ENCODE measurements at places on chromosomes 13 and 19.

- DNase-seq = no peak
Measured at GRCh38 chr19:49438261-49438660, 3.1 kb downstream of the SLC17A7 start.

DNA sequence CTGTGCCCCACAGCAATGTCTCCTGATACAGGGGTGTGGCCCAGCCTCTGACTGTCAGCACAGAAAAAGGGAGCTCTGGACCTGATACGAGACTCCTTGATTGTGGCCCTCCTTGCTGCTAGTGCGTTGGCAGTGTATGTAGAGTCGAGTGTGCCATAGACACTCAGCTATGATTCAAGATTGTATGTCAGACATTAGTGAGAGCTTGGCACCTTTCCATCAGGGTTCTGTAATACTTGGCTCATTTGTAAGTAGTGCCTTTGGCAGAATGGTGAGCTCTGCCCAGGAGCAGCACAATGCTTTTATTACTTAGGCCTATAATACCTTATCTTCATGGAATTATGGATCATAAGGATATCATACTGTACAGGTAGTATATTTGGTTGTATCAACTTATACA lies 83.4 kb downstream of the ATP8A2 start:
- no peak for DNase-seq

DNA sequence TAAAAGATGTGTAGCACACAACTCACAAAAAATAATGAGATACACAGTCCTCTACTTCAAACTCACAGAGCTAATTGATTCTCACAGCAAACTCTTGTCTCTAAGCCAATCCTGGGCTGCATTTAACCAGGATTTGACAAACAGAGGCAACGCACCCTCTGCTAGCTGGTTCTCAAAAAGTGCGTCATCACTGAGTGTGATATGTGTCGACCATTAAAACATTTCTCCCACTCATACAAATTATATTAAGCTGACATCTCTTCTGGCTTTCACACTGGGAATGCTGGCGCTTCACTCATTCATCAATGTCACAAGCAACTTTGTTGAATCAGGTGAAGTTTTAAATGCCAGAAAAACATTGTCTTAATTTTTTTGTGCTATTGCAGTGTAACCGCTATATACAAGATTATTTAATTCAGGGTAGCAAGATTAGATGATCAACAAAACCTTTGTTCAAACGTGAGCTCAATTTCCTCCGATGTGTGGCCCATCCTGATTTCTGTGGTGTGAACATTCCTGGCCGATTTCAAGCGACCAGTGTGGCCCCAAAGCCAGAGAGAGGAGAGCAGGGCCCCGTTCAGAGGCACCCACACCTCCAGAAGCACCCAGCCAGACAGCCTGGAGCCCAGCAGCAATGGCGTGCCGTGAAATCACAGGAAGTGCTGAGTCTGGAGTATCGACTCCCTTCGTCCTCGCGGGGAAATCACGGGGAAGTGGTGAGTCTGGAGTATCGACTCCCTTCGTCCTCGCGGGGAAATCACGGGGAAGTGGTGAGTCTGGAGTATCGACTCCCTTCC lies 49.4 kb downstream of the RASA3 start:
- no peak for DNase-seq

GRCh38 chr13:25771202-25771601 lies 280.6 kb downstream of the SHISA2 start:
- DNase-seq = no peak

GRCh38 chr13:36358175-36358718 lies 12.1 kb upstream of the SPART start:
- no peak for DNase-seq

GRCh38 chr19:802498-803098 lies 5.3 kb downstream of the PTBP1 start:
- DNase-seq = no peak

GRCh38 chr19:17505223-17505622 lies 6.2 kb upstream of the PGLS start:
- DNase-seq = no peak

DNA sequence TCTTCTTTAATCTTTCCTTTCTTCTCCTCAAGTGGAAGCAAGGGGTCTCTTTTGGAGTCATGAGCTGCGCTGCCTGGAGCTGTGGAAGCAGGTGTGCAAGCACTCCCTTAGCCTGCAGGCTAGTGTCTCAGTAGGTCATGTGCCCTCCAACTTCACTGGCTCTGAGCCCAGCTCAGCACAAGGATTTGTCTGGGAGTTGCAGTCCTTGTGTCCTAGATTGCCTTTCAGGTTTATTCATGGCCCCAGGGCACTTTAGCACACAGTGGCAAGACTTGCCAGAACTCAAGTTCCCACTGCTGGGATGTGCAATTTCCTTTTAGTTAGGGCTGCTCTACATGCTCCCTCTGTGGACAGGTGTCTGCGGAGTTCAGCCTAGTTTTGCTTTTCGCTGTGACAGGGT lies 211.7 kb downstream of the LIG4 start:
- DNase-seq = no peak

DNA sequence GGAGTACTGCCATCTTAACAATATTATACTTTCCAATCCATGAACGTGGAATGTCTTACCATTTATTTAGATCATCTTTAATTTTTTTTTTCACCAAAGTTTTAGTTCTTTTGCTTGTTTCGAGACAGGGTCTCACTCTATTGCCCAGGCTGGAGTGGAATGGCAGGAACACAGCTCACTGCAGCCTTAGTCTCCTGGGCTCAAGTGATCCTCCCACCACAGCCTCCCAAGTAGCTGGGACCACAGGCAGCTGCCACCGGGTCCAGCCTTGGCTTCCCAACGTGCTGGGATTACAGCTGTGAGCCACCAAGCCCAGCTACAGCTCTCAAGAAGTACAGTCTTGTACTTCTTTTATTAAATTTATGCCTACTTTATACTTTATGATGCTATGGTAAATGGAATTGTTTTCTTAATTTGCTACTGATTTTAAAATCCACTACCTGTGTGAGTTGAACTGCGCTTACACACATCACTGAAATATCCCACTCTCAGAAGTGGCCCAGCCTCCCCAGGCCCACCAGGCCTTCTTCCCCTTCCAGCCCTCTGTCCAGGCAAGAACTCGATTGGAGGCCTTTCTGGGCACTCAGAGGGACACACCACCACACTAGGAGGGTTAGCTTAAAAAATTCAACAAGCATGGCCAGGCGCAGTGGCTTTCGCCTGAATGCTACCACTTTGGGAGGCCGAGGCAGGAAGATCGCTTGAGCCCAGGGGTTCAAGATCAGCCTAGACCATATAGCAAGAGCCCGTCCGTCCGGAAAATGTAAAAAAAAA lies 1.0 kb upstream of the PGLS start:
- no peak for DNase-seq

GRCh38 chr13:30481241-30481760 lies 15.6 kb upstream of the HMGB1 start:
- no peak for DNase-seq

DNA sequence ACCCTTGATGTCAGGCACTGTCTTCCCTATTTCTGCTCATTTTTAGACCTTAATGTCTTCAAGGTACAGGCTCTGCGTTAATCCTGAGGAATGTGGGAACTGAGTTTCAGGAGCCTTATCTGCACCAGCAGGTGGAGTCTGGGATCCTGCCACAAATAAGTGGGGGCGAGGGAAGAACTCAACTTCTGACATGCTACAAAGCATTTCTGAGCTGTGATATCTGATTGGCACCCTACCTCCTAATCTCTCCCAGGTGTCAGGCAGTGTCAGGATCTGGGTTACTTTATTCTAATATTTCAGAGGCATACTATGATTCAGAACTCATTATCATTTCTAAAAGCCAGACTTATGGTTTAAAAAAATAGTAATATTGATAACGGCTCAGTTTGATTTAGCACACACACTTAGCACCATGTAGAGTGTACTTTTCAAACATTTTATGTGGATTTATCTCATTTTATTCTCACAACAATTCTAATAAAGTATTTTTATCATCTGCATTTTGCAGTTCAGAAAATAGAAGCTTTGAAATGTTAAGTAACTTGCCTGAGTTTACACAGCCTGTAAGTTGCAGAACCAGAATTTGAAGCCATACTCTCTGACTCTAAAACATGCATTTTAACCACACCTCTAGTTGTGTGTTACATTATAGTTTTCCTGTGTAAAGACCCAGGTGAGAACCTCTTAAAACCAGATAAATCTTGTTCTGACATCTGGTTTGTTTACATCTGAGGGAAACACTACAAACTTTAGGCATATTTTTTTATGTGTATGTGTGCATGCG lies 358.6 kb downstream of the TDRD3 start:
- no peak for DNase-seq

GRCh38 chr19:58434217-58434616 lies 5.7 kb downstream of the ZNF132 start:
- DNase-seq = no peak

GRCh38 chr13:109810761-109811510 lies 24.6 kb upstream of the IRS2 start:
- DNase-seq = no peak

DNA sequence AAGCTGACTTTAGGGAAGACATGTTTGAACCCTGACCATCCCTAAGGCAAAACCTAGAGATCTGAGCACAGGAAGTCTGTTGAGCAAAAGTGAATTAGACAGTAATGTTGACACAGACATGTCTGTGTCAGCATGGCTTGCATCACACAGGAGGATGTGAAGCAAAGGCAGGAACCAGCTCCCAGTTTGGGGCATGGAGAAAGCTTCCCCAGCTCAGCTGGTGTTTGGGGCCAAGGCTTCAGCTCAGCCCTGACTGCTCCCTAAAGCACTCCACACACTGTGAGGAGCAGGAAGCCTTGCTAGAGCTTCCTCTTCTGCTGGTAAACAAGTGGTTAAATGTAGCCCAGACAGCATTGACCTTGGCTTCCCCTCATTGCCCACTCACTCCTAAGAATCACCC lies 153.8 kb upstream of the UBL3 start:
- DNase-seq = no peak

GRCh38 chr19:15717809-15718208 lies 10.0 kb upstream of the OR10H2 start:
- no peak for DNase-seq

DNA sequence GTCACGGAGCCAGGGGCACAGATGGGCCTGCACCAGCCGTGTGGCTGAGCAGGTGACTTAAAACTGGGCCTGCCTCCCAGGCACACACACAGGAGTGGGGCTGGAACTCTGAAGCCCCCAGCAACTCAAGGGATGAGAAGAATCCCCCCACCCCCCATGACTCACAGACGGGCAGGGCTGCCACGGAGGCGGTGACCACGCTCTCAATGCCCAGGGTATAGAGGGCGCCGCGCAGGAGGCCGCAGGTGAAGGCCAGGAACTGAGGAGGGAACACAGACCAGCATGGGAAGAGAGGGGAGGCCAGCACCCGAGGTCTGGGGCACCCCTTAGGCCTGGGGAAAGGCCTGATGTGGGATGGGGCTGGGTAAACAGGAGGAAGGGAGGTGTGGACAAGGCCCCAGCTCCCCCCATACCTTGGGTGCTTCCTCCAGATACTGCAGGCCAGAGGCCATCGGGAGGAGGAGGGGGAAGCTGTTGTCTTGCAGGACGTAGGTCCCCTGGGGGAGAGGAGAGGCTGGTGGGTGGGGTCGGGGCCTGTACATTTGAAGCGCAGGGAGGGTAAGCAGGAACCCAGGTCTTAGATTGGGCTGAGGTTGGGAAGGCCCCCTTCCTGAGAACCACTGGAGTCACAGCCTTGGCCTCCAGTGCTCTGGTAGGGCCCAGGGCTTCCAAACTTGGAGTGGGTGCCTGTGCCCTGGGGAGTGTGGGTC lies 3.1 kb upstream of the NKPD1 start:
- no peak for DNase-seq

DNA sequence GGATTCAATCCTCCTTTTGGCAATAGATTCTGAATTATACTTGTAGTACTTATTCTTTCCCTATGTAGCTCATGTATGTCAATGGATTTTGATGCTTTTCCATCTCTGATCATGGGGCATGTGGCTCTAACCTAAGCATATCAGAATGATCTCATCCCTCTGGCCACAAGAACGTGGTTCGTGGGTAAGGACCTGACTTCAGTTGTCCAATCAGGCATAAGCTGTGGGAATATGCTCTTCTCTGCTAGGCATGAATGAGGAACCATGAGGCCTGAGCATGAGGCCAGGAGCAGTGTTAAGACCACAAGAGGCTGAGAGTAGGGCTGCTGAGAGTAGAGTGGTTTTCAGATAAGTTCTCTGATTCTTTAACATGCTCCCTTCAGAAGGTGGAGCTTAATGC lies 292.4 kb upstream of the TSHZ3 start:
- no peak for DNase-seq

DNA sequence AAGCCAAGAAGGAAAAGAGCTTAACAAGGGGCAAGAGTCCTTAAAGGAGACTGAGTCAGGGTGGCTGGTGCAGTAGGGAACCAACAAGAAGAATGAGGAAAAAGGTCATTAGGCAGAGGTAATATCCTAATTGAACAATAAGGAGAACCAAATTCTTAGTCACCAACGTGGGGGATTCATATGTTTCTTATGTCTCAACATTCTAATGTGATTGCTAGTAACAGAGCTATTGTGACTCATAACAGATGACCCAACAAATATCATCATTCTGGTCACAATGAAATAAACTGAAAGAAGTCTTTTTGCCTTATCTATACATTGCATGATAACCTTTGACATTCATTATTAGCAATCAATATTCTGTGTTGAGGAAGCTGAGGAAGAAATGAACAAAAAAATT lies 101.6 kb downstream of the RAP2A start:
- DNase-seq = no peak

DNA sequence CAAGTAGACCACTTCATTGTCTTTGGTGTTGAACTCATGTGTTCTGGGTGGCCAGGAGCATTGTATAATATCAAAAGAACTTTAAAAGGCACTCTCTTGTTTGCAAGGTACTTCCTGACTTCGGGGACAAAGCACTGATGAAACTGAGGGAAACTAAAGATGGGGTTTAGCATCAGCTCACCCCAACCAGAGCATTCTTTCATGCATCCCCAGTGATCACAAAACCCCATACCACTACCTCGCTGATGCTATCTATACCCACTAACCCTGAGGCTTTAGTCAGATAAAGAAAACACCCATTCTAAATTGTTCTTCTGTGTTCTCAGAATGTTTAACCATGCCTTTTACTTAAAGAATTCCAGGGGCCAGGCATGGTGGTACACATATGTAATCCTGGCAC lies 94.5 kb upstream of the DOCK9 start:
- DNase-seq = no peak

DNA sequence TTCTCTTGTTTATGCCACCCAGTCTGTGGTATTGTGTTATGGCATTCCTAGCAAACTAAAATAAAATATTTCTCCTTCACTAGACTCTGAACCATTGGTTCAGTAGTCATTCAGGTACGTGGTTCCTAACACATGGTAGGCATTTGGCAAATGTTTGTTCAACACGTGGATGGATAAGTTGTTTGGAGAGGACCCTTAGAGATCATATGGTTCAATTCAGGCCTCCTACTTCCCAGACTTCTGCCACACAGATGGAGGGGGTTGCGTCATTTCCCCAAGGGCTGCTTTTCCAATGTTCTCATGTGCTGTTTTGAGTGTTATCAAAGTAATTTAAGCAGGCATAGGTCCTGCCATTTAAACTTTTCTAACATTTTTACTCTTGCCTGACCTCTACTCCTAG lies 6.7 kb downstream of the CXCL17 start:
- no peak for DNase-seq

- DNase-seq = no peak
Measured at GRCh38 chr13:109687559-109688448, 98.6 kb downstream of the IRS2 start.
